ENCODE measurements at places on chromosomes 12 and 14.

DNA sequence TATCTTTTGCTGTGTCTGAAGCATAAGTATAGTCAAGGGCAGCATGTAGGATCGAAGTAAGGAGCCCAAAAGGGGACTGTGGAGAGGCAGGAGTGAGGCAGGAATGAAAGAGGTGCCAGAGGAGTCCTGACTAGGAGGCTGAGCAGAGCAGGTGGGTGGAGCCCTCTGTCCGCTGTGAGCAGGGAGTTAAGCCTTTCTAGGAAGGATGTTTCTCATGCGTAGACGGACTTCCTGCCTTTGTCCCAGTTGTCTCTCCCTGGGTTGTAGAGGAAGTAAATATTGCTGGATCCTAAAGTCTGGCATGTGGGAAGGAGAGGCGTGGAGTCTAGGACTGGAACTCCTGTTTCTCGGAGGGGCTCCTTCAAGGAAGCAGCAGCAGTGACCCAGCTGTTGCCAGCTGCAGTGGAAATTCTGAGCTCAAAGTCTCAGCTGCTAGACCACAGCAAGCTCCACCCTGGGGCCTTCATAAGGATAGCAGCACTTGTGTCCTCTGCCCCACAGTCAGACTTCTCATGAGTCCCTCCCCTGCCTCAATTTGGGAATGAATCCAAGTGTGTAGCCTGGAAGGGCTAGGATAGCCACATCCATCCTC is 44.0 kb downstream of the RBMS2 start:
- DNase-seq: peak; percentile 77

GRCh38 chr14:26833621-26834176 is 235.9 kb upstream of the NOVA1 start:
- no peak for DNase-seq

DNA sequence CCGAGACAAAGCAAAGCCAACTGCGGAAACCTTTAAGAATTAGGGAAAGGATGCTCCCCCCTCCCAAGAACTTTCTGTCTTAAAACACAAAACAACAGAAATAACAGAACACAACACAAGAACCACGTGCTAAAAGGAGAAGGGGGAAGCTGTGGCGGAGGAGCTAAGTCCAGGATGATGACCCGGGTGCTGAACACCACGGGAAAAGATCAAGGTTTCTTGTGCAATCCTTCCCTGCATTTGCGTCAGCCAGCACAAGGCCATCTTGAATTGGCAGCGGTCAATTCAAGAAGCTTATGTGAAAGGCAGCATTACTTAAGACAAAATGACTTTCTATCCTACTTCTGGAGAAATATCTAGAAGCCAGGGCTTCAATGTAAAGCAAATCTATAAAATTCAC is 11.0 kb upstream of the CREBL2 start:
- DNase-seq: no peak

DNA sequence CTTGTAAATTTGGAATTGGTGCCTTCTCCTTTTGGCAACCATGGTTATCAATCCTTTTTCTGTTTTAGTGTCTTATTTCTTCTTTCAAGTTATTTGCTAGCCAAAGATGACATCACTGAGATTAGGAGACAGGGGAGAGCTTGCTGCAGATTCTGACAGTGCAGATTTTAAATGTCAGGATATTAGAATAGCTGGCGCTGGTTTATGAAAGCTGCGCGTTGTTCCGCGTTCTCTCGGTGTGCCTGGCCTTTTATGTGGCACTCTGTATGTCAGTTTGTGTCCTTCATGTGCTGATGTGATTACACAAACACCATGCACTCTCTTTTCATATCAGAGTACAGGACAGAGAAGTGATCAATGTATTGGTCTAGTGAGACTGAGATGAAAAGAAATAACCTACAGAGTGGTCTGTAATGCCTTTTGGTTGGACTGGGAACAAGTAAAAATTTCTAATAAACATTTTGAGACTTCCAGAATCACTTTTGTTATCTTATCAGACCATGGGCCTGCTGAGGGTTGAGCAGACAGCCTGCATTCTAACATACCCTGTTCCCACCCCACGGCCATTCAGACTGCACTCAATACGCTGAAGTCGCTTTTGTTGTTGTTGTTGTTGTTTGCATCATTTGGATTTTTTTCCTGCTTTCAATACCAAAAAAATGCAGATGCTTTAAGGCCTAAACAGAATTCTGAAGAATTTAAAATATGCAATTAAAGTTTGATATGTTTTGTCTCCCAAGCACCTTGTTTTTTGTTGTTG is 49.7 kb upstream of the TRAF3 start:
- DNase-seq: no peak

Measured in psoas muscle (tissue), 8 donors.